ENCODE measurements at places on chromosomes 5 and 9.

DNA sequence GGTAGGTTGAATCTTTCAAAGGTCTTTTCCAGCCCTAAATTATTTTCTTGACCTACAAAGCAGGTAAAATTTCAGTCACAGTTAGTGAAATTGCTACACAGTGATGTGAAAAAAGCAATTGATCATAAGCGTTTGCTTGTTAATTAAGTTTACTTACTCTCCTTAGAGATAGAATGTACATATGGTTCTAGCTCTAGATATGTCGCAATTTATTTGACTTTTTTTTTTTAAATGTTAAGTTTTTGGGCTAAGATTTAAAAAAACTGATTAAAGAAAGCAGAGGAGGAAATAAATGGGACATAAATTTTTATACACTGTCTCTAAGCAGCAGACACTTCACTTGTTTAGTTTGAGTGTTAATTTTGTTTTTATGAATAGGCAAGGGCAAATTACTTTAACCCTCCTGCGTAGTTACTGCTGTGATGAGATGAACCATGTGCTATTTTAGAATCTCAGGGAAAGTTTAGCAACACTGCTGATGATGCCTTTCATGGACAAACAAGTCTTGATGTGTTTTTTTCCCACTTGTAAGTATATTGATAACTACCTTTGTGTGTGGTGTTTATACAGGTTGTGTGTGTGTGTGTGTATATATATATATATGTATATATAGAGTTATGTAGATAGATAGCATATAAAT is 38.3 kb upstream of the FAM120AOS start:
- no peak for DNase-seq

- no peak for DNase-seq
Measured at GRCh38 chr5:158881091-158881880, 218.4 kb downstream of the EBF1 start.

DNA sequence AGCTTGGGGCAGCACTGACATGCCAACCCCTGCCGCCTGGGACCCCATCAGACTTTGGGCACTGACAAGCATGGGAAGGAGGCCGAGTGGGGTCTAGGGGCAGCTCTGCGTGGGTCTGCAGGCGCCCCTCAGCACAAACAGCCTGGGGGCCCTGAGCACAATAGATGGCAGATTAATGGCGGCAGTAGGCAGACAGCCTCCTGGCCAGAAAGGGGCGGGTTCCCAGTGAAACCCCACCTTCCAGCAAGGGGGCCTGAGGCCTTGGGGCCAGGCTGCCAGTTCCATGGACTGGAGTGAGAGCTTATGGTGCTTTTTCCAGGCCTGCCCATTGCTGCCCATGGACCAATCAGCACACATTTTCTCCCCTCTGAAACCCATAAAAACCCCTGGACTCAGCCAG is 2031.2 kb downstream of the EFNA5 start:
- DNase-seq = no peak

DNA sequence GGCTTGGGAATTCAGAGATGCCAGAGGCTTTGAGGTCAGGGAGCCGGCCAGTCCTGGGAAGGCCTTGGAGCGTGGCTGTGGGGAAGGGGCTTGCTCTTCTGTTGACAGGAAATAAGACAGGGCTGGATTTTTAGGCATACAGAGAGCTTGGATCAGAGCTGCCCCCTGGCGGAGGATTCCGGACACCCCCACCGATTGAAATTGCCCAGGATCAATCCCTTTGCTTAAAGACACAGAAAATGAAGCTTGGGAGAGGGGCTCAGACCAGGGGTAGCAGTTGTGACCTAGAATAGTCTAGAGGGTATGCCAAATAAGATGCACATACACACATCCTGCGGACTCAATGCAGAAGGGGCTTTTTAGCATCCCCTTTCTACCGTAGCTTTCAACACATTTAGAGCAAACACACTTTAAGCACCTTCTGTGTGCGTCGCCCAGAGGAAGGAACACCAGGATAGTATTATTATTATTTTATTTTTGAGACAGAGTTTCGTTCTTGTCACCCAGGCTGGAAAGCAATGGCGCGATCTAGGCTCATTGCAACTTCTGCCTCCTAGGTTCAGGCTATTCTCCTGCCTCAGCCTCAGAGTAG is 1.7 kb upstream of the NTMT1 start:
- peak; percentile 38 for DNase-seq

DNA sequence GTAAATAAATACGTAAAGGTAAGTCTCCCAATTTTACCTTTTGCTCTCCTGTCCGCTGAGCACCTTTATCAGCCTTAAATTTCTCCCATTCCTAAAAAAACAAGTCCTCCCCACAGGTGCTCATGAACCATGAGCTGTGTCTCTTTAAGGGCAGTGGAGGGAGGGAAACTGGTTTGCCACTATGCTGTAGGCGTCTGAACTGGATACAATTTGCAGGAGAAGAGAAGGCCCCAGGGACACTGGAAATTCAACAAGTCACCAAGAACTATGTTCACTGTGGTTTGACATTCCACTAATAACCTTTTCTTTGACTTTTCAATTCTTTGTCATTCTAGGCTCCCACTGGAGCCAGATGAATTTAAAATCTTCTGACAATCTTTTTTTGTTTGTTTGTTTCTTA is 72.2 kb downstream of the LHFPL2 start:
- DNase-seq = no peak

DNA sequence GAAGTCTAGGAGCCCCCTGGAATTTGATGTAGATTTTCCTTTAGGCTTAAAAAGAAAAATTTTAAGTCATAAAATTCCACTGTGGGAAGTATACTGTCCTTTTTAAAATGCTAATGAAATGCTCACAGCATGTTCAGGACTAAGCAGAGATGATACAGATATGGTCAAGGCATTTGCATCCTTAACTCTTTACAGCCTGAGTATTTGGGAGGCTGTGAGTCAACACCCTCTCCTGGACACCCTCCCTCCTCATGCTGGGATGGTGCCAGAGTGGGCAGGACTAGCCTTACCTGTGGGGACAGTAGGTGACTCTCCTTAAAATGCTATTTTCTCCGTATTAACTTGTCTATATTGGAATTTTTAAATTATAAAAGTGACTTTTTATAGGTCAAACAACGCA is 197.4 kb upstream of the ELL2 start:
- no peak for DNase-seq

DNA sequence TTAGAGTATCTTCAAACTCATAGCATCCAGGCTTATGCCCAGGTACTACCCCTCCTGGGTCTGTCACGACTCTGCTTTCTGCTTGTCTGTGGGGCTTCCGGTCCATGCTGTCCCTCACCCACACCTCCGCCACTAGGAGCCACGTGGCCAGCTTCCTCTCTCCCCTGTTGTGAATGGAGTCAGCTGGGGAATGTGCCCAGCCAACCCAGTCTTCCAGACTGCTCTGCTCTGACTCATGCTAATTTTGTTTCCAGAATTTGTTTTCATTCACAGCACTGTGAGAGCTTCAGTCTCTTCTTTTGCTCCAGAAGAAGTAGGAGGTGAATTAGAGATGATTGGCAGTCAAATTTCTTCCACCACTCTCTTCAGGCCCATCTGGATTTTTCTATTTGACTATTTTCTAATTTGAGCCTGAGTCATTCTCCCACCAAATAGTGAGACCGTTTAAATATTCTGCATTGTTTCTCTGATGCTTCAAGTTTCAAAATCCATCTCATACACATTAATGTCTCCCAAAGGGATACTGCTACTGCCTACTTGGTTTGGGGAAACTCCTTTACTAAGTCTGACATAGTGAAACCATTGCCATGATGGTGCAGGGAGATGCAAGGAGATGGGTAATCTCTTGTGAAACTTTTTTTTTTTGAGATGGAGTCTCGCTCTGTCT is 424.1 kb upstream of the KIF2A start:
- peak; percentile 18 for DNase-seq

- no peak for DNase-seq
Measured at GRCh38 chr9:107375651-107376369, 92.7 kb downstream of the RAD23B start.

GRCh38 chr5:56588636-56589480 is 226.5 kb upstream of the MAP3K1 start:
- no peak for DNase-seq

DNA sequence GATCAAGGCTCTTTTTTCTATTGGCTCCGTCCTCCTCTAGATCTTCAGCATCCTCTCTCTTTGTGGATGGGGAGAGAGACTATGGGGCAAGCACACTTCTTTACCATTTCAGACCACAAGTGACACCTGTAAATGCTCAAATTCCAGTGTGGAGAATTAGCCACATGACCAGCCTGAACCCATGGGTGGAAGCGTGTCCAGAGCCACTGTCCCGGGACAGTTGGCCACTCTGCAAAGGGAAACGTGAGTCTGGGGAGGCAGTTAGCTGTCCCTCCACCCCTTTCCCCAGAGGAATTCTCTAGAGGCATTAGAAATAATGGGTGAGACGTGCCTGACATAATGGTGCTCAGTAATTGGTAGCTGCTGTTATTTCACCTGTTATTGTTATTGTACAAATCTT is 40.9 kb downstream of the AMBP start:
- no peak for DNase-seq

GRCh38 chr5:75363726-75364495 is 26.9 kb downstream of the HMGCR start:
- DNase-seq = no peak

GRCh38 chr5:107464876-107465275 is 205.9 kb downstream of the EFNA5 start:
- no peak for DNase-seq

DNA sequence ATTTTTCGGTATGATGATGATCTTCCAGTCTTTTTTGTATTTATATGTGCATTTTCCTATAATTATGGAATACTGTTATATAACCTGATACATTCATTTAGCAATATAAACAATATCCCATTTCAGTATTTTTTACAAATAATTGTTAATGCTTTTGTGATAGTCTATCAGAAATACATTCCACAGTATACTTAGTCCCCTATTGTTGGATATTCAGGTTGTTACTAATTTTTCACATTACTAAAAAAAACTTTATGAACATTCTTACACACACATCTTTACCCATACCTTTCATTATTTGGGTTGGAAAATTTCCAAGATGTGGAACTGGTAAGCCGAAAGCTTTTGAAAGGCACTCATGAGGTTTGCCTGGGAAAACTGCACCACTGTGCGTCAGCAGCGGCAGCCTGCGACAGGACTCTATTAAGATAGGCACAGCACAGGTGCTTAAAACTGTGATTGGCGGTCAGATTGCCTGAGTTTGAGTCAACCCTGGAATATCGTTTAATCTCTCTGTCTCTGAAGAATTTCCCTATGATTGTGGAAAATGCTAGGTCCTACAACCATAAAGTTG is 147.5 kb upstream of the ERCC6L2 start:
- no peak for DNase-seq

DNA sequence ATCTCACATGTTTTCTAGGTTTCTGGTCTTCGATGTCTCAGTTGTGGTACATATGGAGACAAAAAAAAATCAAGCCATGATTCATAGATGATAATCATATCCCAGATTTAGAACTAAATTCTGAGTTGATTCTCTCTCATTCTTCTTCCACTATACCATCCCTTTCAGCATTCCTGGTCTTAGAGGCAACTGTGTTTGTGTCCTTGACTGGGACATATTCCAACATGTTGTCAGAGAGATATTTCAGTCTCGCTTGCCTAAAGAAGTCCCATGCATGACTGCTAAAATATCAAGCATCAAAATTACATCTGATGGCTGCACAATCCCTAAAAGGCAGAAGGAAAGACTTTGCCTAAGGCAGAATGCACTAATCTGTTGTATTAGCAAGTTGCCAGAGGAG is 236.6 kb downstream of the PSAT1 start:
- DNase-seq = no peak

DNA sequence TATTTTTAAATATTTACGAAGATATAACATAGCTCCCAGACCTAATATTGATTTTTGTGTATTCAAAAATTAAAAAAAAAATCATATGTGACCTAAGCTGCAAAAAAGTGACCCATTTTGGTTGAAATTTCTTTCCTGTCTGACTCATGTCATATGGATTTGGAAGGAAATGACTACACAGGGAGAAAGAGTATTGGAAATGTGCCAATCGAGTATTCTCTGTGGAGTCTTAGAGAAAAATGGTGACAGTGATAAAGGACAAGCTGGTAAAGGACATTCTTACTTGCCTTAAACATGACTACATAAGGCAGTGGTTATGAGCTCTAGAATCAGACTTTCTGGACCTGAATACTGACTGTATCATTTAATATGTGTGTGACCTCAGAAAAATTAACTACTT is 262.9 kb upstream of the PTPRD start:
- DNase-seq = no peak

DNA sequence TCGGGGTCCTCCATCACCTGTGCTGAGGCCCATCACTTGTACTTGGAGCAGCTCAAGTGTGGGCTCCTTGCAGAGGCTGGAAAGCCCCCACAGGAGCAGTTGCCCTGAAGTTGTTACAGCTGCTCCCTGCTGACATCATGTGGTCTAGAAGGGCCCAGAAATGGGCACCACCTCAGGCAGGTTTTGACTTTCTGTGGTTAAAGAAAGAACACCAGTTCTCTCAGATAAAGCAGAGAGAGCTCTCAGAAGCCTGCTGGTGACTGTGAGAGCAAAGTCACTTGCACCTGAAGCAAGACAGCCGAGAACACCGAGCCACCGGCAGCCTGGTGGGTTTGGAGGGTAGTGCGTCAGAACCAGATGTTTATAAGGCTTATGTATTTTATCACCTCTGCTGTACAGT is 70.4 kb downstream of the MVB12B start:
- DNase-seq = no peak

DNA sequence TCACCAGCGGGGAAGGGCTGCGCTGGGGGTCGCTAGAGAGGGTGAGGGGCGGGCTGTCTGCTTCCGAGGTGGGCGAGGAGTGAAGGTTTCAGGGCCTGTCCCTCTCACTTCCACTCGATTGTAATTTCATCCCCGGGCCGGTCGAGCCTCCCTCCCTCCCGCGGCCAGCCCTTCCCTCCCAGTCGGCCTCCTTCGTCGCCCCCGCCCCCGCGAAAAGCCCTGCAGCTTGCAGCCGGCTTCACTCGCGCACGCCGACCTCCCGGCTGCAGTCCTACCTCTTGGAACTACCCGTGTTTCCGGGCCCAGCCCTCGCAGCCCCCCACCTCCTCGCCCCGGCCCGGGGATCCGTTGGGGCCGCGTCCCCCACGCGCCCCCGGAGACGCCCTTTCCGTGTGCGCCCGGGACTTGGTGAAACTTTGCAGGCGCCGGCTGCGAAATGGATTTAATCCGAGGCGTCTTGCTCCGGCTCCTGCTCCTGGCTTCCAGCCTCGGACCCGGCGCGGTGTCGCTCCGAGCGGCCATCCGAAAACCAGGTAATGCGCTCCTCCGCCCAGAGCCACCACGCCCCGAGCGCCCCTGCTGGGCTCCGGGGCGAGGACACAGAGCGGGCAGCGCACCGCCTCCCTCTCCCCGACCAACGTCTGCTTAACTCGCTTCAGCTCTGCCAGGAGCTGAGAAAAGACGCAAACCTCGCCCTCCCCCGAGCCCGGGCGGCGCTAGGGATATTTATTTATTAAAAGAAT is at the start of gene EGFLAM:
Gene EGFLAM, plus strand, starts transcription at position 241 of the 743 bp plus-strand sequence. Its CDS starts 196 bp downstream, at position 437.
- no peak for DNase-seq

GRCh38 chr5:76789991-76790581 is 28.7 kb upstream of the F2RL1 start:
- DNase-seq = no peak

DNA sequence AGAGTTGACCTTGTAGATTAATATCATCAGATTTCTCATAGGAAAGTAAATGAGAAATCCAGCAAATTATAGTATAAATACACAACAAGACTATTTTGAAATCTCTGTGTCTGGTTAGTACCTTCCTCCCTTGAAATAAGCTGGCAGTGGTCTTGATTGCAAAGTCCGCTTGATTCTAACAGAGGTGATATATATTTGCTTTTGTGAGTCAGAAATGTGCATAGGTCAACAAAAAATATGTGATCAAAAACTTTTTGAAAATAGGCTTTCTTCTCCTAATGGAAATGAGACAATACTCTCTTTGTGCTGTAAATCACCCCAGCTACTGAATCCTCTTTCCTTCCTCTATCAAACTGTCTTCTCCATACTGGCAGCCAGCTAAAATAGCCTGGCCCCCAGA is 749.2 kb upstream of the CDH10 start:
- no peak for DNase-seq
